ENCODE measurements at places on chromosomes 5 and 9. TPM values are rescaled to one million over a fixed set of nuclear protein-coding genes. Genes with fewer than 3 reads are reported as not detected.

SHC3 gene
- 0.29 TPM for total RNA-seq

GDA gene
- not detected for total RNA-seq

MAST4 gene
- total RNA-seq: 83.3 TPM

CDH6 gene
- not detected for total RNA-seq

PCAT7 gene
- total RNA-seq: not detected

SLC35D2 gene
- 22.4 TPM for total RNA-seq

FLT4 gene
- 93.0 TPM for total RNA-seq

SMIM33 gene
- not detected for total RNA-seq

IFNE gene
- total RNA-seq: 1.6 TPM

NUTM2G gene
- total RNA-seq: not detected

LRRC19 gene
- total RNA-seq: not detected

TRIP13 gene
- total RNA-seq: 35.3 TPM

OTP gene
- not detected for total RNA-seq

MRRF gene
- 40.8 TPM for total RNA-seq

C9orf50 gene
- not detected for total RNA-seq

NTRK2 gene
- 0.10 TPM for total RNA-seq

PTGDS gene
- not detected for total RNA-seq

FBLL1 gene
- 0.65 TPM for total RNA-seq

LHX3 gene
- total RNA-seq: not detected

PGM5 gene
- 3.2 TPM for total RNA-seq

HAVCR2 gene
- 0.67 TPM for total RNA-seq

SKIC3 gene
- 120 TPM for total RNA-seq

GKAP1 gene
- 0.65 TPM for total RNA-seq

GAS1 gene
- 1.5 TPM for total RNA-seq

PCSK5 gene
- 4.2 TPM for total RNA-seq

UBQLN1 gene
- total RNA-seq: 136 TPM

TEX48 gene
- total RNA-seq: not detected

FGF10 gene
- not detected for total RNA-seq

PCDHA1 gene
- not detected for total RNA-seq

Data from vein endothelial cell (primary cell).